ENCODE measurements at places on chromosomes 13 and 19.

- DNase-seq: no peak
These were observed 42.5 kb upstream of the INTS6 start for GRCh38 chr13:51495316-51495715.

GRCh38 chr13:27636589-27637288, 15.0 kb downstream of the POLR1D start:
- peak; percentile 67 for DNase-seq

DNA sequence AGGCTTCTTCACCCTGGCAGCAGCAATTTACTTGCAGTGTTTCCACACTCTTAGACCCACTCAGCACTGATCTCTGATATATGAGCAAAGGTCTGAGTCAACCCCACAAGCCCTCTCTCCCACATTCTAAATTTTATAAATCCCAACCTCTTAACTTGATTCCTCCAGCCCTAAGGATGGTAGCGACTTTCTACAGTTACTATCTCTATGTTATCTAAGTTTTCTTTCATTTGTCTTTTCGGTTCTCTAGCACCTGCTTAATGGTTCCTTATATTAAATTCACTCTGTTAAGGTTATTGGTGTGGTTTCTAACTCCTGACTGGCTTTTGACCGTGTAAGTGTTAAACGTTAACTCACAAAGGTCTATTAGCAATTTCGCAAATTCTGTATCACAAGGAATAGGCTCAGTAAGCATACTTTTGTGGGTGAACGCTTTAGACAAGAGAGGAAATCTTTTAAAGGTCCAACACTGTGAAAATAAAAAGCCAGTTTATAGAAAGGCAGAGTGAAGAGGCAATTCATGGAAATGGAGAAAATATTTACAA, 99.3 kb downstream of the DLEU7 start:
- DNase-seq: no peak

DNA sequence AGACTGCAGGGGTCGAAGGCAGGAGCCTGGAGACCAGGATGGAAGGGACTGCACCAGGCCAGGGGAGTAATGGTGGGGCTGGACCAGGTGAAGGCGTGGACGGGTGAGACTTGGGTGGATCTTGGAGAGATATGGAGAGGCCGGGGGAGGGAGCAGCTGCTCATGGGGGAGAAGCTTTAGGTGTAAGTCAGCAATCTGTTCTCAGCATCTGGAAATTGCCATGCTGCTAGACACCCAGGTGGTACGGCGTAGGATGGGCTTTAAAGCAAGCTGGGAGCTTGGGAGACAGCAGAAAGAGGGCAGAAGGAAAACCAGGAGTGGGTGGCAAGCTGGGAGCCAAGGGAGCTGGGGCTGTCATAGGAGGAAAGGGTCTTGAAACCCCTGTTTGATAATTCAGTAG, 3.0 kb downstream of the CERS4 start:
- DNase-seq: no peak

GRCh38 chr19:17075864-17076542, 426 bp downstream of the MYO9B start:
- peak; percentile 61 for DNase-seq

DNA sequence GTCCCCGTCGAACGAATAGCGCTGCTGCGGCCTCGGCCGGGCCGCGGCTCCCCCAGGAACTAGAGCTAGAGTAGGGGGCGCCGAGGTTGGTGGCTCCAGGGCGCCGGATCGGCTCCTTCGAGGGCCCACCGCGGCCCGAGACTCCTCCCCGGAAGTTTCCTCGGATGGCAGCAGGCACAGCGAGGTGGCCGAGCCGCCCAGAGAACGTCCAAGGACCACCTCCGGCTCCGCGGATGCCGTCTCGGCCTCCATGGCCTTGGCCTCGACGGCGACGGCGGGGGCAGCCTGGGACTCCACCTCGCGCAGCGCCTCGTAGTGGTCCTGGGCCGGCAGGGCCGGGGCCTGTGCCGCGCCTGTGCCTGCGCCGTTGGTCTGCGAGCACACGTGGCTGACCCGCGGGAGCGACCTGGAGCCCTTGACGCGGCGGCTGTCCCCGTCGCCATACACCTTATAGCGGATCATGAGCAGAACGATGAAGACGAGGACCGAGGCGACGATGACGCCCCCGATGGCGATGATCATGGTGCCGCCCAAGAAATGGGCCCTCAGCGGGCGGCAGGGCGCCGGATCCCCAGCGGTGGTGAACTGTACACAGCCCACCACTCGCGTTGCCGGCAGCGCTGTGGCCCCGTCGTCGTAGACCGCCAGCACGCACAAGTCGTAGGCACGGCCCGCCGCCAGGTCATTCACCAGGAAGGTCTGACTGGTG, 11.8 kb downstream of the IFNL1 start:
- no peak for DNase-seq

DNA sequence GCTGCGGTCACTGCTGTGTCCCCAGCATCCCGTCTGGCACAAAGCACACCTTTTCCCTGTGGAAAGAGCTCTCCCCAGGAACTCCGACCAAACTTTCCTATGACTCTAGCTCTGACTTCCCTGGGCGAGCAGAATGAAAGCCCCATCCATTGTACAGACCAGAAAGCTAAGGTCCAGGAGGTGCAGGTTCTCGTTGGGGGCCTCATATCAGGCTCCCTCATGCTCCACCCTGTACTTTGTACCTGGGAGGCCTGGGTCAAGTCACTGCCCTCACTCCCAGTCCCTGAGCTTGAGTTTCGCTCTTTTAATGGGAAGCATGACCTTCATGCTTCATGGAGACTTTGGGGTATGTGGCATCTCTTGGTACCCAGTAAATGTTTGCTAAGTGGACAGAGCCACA, 18.4 kb downstream of the CYTH2 start:
- DNase-seq: no peak

- DNase-seq: no peak
These were observed 35.1 kb downstream of the ENOX1 start for GRCh38 chr13:43751624-43752023.

DNA sequence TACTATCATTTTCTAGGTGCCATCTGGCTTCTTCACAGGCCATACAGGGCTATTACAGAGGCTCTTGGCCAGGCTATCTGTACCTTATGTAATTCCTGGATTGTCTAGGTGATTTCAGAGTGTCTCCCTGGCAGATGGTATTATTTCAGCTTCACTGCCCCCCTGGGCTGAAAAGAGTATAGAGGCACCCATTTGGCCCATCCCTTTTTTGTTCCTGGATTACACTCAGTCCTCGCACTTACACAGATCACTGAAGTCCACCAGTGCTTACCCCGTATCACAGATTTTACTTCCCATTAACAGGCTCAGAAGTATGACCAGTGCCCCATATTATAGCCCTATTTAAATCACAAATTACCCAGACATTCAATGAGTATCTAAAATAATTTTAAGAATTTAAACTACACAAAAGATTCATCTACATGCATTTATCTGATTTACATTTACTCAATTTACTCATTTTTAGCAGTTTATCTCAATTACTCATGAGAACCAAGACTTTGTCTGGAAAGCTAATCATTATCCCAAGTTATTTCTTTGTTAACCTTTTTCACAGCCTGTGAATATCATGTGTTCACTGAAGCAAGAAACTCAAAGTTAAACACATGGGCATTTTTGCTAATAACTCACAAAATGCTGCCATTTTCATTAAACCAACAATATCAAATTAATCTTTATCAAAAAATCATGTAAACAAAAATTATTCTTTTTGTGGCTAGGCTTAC, 121.0 kb downstream of the PCDH20 start:
- no peak for DNase-seq

- DNase-seq: no peak
These were observed 37.5 kb upstream of the XPO4 start for GRCh38 chr13:20940083-20940482.

DNA sequence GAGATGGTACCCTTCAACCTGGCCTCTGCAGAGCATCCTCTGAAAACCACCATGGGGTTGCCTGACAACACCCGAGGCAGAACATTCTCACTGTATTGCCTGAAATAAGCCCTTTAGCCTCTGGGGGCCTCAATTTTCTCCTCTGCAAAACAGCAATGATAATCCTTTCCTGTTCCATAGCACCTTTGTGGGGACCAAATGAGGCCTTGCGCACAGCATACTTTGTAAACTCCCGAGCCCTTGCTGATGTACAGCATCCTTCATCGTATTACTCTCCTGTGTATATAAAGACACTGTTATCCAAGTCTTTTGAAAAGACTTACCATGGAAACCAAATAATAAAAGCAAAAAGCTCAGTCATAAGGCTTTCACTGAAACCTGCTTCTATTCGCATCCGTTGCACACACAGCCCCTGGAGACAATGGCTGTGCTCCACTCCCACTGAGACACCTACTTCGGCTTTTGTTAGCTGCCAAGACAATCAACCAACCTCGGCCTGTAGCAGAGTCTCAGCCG, 276.0 kb downstream of the FOXO1 start:
- no peak for DNase-seq

- no peak for DNase-seq
These were observed 190.9 kb downstream of the KLF12 start for GRCh38 chr13:73943137-73943964.
